Astrocyte (in vitro differentiated cells and primary cell): ENCODE measurements at places on chromosomes 12 and 14.
A peak's percentile ranks its signal among the peaks of the same experiment; 100 is the strongest.

GRCh38 chr14:75147423-75148071 is 20.7 kb upstream of the NEK9 start:
- peak; percentile 91 for DNase-seq

DNA sequence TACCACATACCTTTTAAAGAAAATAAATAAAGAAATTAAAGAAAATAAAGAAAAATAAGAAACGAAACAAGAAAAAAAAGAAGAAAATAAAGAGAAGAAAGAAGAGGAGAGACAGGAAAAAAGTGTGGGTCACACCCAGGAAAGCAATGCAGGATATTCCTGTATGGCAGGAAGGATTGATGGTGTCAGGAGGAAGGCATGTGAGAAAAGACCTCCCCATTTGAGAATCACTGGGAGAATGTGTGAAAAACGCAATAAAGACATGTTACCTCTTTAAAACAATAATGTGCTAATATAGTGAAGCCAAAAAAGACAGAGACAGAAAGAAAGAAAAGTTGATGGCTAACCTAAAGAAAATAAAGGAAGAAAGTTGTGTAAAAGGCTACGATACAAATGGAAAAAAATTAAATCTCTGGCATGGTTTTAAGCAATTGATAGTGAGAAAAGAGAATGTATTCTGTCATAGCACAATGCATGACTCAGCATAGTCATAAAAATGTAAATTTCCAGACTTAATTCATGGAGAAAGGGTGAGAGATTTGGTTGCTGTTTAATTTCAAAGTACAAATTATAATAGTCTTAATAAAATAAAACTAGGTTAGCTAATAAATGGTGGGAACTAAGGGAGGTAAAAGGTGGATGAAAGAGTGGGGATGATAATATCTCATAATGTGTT is 24.3 kb upstream of the FOXG1 start:
- DNase-seq = no peak

DNA sequence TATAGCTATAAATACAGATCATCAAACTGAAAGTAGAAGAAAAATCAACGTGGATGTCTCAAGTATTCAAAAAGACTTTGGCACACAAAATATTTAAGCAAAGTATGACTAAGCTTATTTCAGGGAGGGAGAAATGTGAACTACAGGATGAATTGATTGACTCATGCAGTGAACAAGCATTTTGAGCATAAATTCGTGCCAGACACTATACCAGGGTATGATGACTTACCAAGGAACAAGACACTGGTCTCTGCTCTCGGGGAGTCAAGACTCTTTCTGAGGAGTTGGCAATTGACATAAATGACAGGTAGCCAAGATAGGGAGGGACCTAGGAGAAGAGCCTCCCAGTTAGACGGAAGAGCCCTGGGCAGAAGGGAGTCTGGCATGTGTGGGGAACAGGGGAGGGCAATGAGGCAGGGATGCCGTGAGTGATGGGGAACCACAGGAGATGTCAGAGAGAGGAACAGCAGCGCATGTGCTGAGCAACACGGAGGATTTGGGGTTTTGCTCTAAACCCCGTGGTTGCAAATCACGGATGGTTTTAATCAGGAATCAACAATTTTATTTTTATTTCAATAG is 115.2 kb downstream of the TMEM132D start:
- peak; percentile 77 for DNase-seq

DNA sequence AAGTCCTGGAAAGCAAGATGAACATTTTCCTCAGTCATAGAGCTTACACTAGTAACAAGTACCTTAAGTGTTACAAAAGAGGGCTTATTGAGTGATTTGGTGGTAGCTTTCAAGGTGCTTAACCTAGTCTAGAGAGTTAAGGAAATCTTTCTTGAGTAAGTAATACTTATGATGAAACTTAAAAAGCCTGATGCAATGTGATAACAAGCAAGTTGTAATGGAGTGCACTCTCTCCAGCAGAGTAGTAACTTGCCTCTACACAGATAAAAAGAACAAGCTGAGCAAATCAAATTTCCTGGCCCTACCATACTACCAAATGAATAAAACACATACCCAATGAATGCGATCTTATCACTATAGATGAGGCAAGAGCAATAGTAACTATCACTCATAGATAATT is 639.9 kb upstream of the FBXO33 start:
- no peak for DNase-seq

DNA sequence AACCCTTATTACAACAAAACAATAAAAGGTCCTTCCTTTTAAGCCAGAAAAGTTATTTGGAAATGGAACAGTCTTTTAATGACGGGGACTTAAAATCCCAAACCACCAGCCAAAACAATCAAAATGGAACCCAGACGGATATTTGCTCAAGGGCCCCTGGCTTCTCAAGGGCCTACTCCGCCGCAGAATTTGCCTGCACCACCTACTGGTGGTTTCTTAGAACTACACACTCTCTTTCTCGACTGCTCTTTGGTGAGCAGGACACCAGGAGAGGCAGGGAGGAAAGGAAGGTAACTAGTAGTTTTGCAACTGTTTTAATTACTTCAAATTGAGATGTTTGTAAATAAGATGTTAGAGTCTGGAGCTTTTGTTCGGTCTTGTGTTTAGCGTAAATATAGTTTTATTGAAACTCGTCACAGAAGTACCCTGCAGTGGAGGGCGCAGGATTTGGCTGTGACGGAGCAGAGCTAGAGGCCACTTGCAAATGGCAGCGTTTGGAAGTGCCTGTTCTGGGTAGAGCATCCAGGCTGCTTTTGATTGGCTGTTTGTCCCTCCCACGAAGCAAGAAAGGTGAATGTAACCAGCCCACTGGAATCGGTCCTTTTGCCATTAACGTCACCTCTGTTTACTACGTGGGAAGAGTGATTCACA is 238.5 kb downstream of the CACNA1C start:
- DNase-seq = no peak

- no peak for DNase-seq
These were observed 97.1 kb upstream of the NCOR2 start for GRCh38 chr12:124664395-124665111.

DNA sequence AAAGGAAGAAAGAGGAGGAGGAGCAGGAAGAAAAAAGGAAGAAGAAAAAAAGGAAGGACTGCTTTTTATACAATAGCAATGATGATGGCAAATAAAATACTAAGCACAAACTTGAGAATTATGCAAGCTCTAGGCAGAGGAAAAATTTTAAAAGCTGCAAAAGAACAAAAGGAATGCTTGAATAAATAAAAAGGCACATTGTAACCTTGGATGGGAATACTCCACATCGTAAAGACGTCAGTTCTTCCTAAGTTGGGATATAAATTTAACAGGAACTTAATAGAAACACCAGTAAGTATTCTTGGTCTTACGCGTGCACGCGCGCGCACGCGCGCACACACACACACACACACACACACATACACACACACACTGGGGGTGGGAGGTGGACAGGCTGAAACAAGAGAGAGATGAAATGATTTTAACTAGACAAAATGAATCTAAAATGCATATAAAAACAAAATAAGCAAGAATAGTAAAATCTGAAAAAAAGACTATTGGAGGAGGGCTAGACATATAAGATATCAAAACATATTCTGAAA is 43.0 kb downstream of the SERPINA3 start:
- DNase-seq = no peak

GRCh38 chr12:63928305-63928704 is 83.8 kb downstream of the SRGAP1 start:
- no peak for DNase-seq

DNA sequence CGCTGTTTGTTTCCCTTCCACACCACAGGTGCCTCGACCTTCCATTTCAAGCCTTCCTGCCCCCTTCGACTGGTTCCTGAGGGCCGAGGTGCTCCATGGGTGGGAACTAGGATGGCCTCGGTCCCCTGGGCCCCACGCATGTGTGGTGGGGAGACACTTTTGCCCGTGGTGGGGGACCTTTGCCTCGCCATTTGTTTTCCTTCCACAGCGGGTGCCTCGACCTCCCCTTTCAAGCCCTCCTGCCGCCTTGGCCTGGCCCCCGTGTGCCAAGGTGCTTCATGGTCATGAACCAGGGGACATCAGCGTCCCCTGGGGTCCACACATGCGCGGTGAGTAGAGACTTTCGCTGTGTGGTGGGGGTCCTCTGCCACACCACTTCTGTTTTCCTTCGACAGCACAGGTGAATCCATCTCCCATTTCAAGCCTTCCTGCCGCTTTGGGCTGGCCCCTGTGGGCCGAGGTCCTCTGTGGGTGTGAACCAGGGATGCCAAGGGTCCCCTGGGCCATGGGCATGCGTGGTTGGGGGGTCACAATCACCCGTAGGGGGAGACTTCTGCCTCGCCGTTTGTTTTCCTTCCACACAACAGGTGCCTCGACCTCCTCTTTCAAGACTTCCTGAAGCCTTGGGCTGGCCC is 364.4 kb downstream of the ALG10 start:
- no peak for DNase-seq

DNA sequence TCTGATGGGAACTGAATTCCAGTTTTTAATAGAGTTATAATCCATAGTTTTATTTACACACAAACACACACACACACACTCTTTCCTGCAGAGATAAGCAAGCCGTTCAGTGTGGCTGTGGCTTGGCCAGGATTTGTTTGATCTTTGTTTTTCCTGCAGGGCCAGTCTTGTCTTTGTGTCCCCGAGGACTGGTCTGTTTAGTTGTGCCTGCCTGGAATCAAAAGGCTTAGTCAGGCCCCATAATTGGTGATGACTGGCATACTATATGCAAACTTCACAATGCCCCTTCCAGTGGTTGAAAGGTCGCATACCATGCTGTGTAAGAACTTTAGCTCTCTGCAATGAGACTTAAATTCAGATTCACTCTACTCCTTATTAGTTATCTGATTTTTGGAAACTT is 26.0 kb downstream of the WBP11 start:
- no peak for DNase-seq

- DNase-seq = peak; percentile 77
These were observed 5.0 kb upstream of the NPAS3 start for GRCh38 chr14:32933629-32934072.

DNA sequence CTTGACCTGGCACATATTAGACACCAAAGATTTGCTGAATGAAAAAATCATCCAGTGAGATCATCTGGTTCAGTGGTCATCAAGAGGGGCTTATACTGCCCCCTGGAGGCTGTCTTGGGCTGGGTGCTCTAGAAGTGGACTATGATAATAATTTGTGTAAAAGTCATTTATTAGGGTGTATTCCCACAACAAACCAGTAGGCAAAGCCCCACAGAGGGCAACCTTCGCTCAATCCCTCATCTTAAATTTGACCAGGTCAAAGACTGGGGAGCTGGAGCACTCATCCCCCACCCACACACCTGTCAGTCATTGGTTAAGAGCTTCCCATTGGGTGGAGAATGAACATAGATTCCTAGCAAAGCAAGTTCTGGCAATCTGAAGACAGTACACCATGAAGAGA is 20.0 kb upstream of the FICD start:
- no peak for DNase-seq

DNA sequence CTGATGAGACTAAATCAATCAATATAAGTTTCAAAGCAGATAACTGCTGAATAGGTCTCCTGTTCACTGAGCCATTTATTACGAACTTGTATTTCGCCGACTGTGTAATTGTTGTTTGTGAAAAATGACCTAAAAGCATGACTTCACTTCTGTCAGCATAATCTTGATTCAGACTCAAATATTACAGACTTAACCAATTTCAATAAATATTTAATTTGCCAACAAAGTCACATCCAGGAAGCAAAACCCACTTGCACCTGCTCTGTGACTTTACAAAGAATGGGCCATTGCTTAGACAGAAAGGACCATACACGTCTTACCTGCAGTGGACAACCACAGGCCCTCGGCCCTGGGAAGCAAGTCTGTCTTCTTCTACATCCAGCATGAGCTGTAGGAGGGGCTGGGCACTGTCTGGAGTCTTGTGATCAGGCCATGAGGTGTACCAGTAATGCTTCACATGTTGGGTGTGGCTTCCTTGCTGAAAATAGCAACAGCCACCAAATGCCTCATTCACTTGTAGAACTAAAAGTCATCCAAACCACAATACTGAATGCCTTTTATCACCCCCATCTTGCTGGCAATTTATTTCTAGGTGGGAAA is 23.5 kb upstream of the PTPRB start:
- DNase-seq = peak; percentile 99

GRCh38 chr12:90510948-90511347 is 444.0 kb downstream of the CCER1 start:
- DNase-seq = peak; percentile 48

- no peak for DNase-seq
These were observed 79.7 kb upstream of the REP15 start for GRCh38 chr12:27616356-27617142.
